Stimulated activated CD8-positive, alpha-beta memory T cell treated with anti-CD3 and anti-CD28 coated beads, Interleukin-4, amount 100 ng/mL, for 4 hours (primary cell): ENCODE measurements at places on chromosomes 2 and 18.

DNA sequence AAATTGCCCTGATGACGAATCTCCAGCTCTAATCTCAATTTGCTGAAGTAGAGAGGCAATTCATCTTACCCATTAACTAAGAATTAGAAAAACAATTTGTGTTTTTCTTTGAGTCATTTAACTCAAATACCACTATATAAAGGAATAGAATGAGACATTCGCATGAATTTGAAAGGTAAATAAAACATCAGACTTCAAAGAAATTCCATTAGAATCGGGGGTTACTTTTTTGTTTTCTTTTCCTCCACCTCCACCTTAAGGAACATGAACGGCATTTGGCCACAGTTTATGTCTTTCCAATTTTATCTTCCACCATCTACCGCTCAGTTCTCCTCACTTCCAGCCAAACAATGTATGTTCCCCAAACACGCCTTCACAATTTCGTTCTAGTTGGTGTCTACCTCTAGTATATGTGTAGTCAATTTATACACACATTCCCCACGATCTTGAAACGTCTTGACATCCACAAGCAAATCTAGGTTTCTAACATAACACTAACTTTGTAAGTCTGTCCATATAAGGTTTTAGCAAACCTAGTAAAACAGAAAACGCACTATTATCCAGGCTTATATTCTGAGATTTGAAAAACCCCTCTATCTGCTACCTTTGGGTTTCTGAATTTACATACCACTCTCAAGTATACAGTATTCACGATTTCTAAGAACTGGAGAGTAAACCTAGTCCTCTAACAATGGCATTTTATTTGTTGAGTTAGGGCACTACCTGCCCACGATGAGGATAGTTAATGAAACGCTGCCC lies 1.2 kb upstream of the SMCHD1 start:
- DNase-seq: no peak

- DNase-seq: no peak
These were observed 136.5 kb upstream of the SP5 start for GRCh38 chr2:170578606-170579005.

DNA sequence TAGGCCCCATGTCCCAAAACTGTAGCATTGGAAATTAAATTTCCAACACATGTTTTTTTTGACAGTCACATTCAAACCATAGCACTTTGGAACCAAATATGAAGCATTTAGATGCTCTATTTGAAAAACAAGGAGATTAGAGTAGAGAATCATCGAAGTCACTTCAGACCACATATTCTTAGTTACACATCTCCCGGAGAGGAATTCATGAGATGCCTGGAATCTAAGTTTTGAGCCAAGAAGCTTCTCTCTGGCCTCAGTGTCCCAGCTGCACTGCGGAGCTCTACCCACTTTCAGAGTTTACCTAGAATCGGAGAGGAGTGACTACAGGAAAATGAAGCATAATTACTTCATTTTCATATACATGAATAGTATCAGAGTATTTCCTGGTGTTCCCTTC lies 385.9 kb downstream of the TNS1 start:
- no peak for DNase-seq

DNA sequence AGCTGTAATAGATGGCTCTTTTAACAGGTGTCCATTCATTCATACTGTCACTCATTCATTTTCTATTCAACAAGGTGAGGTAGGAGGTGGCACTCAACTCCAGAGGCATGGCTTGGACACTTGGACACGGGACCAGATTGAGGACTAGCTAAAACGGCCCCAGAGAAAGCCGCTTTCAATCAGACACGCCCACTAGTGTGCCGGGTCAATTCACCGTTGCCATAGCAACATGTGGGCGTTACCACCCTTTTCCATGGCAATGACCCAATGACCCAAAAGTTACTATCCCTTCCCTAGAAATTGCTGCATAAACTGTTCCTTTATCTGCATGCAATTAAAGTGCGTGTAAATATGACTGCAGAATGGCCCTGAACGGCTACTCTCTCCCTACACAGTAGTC lies 49.2 kb upstream of the LGALSL start:
- DNase-seq: no peak

- no peak for DNase-seq
These were observed 52.8 kb upstream of the HAAO start for GRCh38 chr2:42844901-42845821.

- no peak for DNase-seq
These were observed 59.2 kb downstream of the IL1R2 start for GRCh38 chr2:102050854-102051391.

- DNase-seq: no peak
These were observed 3.7 kb downstream of the DGUOK start for GRCh38 chr2:73930386-73930785.

GRCh38 chr18:830315-830901 lies 18.4 kb upstream of the YES1 start:
- DNase-seq: no peak

GRCh38 chr2:117983040-117983439 lies 30.8 kb downstream of the CCDC93 start:
- no peak for DNase-seq

- no peak for DNase-seq
These were observed 232.1 kb upstream of the STK17B start for GRCh38 chr2:196403471-196403870.

GRCh38 chr18:26745288-26746181 lies 120.0 kb downstream of the AQP4 start:
- DNase-seq: no peak

GRCh38 chr2:187499941-187500532 lies 52.0 kb upstream of the CALCRL start:
- no peak for DNase-seq

- DNase-seq: no peak
These were observed 43.4 kb downstream of the KIAA1328 start for GRCh38 chr18:36872329-36872728.

DNA sequence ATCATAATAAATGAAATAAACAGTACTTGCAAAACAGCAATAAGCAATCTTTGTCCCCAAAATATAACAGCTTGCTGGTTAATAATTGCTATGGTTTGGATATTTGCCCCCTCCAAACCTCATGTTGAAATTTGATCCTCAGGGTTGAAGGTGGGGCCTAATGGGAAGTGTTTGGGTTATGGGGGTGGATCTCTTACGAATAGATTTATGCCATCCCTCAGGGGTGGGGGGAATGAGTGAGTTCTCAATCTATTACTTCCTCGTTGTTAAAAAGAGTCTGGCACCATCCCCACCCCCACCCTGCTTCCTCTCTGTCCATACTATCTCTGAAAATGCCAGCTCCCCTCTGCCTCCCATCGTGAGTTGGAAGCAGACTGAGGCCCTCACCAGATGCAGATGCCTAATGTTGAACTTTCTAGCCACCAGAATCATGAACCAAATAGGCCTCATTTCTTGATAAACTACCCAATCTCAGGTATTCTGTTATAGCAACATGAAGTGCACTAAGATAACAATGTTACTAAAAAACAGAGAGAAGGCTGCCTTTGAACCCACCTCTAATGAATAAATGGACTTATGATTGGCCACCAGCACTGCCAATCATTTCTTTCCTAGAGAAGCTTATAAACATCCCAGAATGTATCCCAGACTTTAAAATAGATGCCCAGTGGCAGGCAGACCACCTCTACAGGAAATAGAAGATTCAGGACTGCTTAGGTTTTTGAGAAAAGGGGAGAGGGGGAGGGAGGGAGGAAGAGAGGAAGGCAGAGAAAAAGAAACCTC lies 90.1 kb downstream of the ALPK2 start:
- no peak for DNase-seq

GRCh38 chr2:210577263-210578071 lies 21.1 kb downstream of the CPS1 start:
- DNase-seq: no peak

- DNase-seq: no peak
These were observed 558 bp upstream of the NEMP2 start for GRCh38 chr2:190535121-190535439.

GRCh38 chr18:12726331-12726730 lies 23.5 kb downstream of the PSMG2 start:
- no peak for DNase-seq

- DNase-seq: no peak
These were observed 315.6 kb downstream of the INSIG2 start for GRCh38 chr2:118403658-118404451.

- no peak for DNase-seq
These were observed 30.2 kb downstream of the ITGB1BP1 start for GRCh38 chr2:9392898-9393765.

- DNase-seq: no peak
These were observed 894.7 kb downstream of the TMEM182 start for GRCh38 chr2:103656558-103656957.

DNA sequence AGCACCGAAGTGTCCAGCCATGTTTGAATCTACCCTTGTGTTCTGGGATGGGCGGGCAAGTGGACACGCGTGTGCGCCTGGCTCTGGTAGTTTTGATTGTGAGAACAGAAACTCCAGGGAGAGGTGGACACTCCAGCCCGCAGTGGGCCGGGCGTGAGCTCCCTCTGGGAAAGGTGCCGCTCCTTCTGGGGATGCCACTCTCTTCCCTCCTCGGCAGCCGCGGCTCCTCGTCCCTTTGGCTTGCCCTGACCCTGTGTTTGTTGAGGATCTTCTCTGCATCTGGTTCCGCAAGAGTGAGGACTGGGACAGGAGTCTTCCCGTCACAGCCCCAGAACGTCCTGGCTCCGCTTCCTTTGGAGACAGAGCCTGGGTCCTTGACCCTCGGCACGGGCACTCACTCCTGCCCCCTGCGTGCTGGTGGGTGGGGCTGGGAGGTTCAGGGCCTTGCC lies 1.3 kb downstream of the CTDP1 start:
- no peak for DNase-seq

DNA sequence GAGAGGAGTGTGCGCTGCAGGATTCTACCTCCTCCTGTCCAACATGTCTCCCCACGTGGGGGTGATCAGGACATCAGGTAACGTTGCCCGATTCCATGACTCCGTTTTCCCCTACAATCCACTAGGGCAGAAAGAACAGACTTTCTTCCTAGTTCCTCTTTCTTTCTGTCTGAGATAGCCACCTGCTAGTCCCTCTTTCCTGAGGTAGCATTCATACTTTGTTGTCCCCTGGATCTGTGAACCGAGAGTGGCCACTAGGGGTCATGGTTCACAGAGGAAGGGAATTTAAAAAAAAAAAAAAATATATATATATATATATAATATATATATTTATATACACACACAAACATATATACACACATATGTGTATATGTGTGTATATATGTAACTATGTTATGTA lies 210.0 kb upstream of the ZNF521 start:
- DNase-seq: no peak

GRCh38 chr2:127146071-127146725 lies 39.2 kb upstream of the BIN1 start:
- no peak for DNase-seq

DNA sequence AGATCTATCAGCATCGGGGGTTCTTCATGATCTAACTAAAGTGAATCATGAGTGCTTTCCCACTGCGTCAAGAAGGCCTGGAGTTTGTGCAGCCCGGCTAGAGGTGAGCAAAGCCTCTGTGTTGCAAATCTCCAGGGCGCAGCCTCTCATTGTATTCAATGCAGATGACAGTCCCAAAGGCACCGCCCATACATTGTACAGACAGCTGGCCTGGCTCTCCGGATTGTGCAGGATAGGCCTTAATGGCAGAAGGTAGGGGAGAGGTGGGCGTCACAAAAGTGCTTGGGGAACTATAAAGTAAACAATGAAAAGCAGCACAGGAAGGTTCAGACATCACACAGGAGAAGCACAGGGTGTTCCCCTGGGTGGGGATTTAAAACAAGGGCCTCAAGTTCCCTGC lies 907 bp upstream of the GYPC start:
- DNase-seq: no peak

GRCh38 chr2:162475661-162476060 lies 131.7 kb downstream of the GCA start:
- no peak for DNase-seq
